ENCODE measurements at places on chromosomes 4 and X. TPM values are rescaled to one million over a fixed set of nuclear protein-coding genes. Genes with fewer than 3 reads are reported as not detected.

Gene ATXN3L
- total RNA-seq: not detected

Gene RGN
- 0.29 TPM for total RNA-seq

Gene TMEM131L
- 10.9 TPM for total RNA-seq

Gene NAA15
- total RNA-seq: 32.0 TPM
